ENCODE measurements at places on chromosomes 11 and 22.

DNA sequence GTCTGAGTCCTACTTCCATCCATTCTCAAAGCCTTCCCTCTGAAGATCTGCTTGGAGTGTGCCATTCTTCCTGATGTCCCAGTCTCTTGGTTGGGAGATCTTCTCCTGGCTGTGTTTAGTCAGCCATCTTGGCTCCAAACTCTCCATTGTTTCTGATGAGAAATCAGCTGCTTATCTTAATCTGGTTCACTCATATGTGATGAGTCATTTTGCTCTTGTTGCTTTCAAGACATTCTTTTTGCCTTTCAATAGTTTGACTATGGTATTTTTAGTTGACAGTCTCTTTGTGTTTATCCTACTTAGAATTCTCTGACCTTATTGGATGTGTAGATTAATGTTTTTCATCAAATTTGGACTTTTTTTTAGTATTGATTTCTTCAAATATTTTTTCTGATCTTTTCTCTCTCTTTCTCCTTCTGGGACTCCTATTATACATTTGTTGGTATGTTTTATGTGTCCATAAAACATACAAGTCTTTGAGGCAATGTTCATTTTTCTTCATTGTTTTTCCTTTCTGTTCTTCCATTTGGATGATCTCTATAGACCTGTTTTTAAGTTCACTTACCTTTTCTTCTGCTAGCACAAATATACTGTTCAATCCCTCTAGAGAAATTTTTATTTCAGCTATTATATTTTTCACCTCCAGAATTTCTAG, 77.2 kb upstream of the CLPB start:
- DNase-seq: no peak

- DNase-seq: no peak
Observed at GRCh38 chr22:48883211-48883960, 944.3 kb downstream of the BRD1 start.

- DNase-seq: no peak
Observed at GRCh38 chr11:130516554-130517505, 68.4 kb downstream of the ADAMTS15 start.

DNA sequence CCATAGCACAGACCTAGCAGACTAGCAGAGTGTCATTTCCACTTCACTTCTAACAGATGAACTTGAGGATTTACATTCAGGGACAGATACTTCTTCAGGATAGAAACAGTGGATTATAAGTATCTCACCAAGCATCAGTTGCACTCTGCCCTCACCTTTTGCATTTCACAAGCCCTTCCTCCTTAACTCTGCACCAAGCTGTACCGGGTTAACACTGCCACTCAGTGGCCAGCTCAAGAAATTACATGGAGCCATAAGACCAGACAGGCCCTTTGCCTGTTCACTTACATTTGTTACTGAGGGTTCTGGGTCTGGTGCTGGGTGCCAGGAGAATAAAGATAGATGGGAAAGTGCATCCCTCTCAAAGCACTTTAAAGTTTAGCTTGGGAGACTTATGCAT, 309.8 kb downstream of the SHANK2 start:
- DNase-seq: no peak

DNA sequence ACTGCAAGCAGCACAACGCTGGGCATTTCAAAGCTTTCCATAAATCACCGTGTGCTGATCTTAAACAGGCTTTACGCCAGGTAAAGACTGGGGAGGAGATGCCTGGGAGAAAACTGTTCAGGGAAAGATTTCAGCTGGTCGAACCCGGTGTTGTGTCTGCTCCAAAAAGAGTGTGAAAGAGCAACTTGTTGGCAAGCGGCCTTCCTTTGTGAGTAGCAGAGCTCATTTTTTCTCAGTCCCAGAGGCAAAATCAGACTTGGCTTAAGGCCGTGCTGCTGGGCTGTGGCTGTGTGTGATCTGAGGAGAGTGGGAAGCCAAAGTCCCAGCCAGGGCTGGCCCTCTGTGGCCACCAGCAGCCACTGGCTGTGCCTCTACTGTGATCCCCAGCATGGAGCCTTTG, 75.7 kb upstream of the E2F8 start:
- DNase-seq: no peak

GRCh38 chr22:24920029-24920428, 26.5 kb downstream of the LHFPL7 start:
- DNase-seq: no peak

DNA sequence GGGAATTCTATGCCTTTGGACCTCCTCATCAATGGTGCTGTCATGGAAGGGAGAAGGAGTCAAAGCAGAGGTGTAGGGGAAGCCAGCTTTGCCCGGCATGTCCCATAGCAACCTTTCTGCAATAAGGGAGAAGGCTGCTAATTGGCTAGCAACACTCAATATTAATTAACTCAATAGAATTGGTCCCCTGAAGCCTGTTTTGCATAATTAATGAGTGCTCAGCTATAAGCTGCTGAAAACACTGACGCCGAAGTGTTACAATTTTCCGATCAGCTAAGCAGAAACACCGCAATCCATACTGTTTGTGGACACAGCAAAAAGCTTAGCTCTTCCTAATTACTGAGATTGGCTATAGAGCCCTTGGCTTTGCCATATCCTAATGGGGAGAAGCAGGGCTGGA, 245.0 kb downstream of the CSNK2A3 start:
- DNase-seq: no peak

- no peak for DNase-seq
Observed at GRCh38 chr22:49553076-49553475, 274.6 kb downstream of the BRD1 start.

DNA sequence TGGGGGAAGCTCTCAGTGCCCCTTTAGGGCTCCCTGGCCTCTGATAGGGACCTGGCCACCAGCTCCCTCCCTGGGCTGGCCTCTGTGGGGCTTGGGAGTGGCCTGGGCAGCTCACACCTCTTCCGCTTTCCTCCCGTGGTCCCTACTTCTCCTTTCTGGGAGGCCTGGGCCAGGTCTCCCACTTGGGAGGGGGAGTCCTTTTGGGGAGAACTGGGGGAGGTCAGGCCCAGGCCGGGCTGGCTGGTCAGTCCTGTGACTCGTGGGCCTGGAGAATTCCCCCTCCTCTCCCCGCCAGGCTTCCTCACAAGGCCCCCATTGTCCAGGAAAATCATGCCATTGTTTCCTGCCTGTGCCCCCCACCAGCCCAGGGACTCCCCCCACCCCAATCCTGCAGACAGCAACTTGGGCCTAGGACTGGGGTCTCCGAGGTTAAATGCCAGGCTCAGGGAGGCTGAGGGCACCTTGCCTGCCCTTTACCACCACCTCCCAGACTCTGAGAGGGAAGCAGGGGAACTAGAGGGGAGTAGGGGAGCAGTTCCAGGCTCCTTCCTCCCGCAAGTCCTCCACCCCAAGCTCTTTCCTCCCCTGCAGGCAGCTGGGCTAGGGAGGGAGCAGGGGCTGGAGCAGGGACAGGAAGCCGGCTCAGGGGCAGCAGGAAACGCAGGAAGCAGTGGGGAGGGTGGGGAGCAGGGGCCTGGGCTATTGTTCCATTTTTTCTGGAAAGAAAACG, 2.8 kb downstream of the MAP3K11 start:
- no peak for DNase-seq

GRCh38 chr11:114132417-114132816, 72.9 kb downstream of the ZBTB16 start:
- DNase-seq: no peak

DNA sequence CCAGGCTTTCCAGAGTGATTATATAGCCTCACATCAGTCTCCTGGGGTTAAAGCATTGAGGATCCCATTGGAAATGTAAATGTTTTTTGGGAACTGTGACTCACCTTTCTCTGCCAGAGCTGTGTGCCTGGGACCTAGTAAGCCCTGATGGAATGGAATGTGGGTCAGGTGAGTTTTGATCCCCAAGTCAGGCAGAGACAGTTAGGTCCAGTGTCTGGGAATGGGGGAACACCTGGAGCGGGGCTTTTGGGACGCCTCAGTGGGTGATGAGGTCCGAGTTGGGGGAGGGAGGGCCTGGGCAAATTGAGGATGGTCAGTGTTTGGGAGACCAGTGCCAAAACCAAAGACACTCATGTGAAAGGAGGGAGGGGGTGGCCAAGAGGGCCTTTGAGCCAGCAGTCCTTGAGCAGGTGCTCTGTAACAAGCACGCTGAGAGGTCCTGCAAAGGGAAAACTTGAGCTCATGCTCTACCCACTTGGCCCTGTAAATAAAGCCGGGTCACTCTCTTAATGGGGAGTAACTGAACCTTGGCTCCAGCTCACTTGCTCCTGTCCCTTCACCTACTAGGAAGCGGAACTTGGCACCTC, 104.7 kb downstream of the NAV2 start:
- DNase-seq: no peak

GRCh38 chr11:11022125-11022730, 164.4 kb upstream of the ZBED5 start:
- peak; percentile 44 for DNase-seq

GRCh38 chr11:9193316-9193715, 71.8 kb downstream of the DENND5A start:
- DNase-seq: no peak

DNA sequence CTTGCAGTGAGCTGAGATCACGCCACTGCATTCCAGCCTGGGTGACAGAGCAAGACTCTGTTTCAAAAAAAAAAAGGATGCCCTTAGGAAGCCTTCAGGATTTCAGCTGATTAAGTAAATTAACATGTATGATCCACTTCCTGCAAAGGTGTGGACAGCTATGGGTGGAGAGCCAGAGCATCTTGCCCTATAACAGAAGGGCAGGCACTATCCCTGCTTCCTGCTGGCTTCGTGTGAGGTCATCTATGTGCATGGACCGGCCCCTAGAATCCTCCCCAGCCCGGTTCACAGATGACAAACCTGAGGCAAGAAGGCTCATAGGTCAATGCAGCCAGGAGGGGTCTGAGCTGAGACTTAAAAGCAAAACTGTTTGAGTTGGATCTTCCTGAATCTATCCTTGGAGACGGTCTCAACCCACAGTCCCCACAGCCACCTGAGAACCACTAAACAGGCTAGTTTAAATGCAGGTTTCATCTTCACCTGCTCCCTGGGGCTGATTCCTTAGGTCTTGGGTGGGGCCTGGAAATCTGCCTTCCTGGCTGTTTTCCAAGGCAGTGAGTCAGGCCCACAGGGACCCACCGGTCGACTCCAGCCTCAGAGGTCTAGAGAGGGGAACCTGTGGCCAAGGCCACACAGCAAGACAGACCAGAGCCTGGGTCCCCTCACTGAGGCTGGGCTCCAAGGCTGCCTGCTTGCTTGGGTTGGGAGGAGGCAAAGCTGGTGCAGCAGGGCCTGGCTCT, 55.2 kb upstream of the MPEG1 start:
- DNase-seq: peak; percentile 20

- DNase-seq: no peak
Observed at GRCh38 chr11:47106798-47107411, 69.8 kb downstream of the ARFGAP2 start.

GRCh38 chr22:48705159-48705916, 1122.3 kb downstream of the BRD1 start:
- no peak for DNase-seq

DNA sequence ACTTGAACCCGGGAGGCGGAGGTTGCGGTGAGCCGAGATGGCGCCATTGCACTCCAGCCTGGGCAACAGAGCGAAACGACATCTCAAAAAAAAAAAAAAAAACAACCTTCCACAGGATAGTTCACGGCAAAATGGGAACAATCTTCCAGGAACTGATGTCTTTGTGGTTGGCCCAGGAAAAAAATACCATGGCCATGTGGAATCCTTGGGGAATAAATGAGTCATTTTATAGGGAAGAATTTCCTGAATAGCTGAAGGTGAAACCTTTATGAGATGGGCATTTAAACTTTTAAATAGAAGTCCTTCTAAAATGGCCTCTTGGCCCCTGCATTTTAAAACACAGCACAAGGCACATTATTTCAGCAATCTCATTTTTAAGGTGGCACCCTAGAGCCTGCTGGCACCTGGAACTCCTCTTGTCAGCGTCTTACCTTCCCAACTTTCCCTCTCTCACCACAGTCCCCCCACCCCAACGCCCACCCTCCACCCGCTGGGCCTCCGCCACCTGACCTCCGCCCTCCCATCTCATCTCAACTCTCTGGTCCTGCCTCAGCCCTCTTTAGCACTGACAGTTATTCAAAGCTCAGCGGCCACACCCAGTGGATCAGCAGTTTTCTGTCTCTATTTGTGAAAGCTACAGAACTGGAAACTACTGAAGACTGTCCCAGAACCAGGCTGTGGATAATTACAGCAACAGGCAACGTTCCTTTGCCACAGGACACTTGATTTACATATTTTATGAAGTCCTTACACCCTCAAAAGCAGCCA, 43.1 kb downstream of the SCGB1A1 start:
- DNase-seq: no peak

GRCh38 chr11:85945296-85945695, 90.1 kb downstream of the CCDC83 start:
- no peak for DNase-seq

DNA sequence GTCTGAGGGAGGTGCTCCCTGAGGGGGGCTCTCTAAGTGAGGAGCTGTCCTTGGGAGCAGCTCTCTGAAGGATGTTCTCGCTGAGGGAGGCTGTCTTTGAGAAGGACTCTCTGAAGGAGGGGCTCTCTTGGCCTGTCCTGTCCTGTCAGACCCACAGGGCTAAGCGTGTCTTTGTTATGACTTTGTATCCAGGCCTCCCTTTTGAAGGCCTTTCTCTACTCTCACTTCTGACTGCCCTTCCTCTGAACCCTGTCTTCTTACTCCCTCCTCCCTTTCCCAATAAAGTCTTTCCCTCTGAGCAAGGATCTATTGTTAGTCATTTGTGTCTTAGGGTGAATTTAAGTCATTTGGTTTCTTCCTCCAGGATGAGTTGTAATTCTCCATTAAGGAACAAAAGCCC, 330.1 kb upstream of the PLET1 start:
- DNase-seq: no peak

DNA sequence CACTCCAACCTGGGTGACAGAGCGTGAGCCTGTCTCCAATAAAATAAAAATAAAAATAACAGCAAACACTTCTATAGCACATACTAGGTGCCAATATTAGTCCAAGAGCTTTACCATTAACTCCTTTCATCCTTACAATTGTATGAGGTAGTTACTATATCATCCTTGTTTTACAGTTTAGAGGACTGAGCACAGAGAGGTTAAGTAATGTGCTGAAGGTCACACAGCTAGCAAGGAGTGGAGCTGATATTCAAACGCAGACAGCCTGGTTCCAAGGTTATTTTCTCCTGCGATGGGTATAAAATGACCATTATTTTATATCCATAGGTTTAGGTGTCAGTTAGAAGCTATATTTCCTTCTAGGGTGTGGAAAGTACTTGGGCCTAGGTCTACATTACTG, 80.7 kb upstream of the LMO1 start:
- DNase-seq: no peak

- peak; percentile 35 for DNase-seq
Observed at GRCh38 chr11:57358543-57358961, 20.4 kb downstream of the P2RX3 start.

- DNase-seq: no peak
Observed at GRCh38 chr11:116955949-116956348, 118.5 kb upstream of the APOA1 start.

- DNase-seq: no peak
Observed at GRCh38 chr11:132060567-132060966, 690.2 kb downstream of the NTM start.

GRCh38 chr11:76151556-76152085, 54.7 kb downstream of the WNT11 start:
- no peak for DNase-seq

DNA sequence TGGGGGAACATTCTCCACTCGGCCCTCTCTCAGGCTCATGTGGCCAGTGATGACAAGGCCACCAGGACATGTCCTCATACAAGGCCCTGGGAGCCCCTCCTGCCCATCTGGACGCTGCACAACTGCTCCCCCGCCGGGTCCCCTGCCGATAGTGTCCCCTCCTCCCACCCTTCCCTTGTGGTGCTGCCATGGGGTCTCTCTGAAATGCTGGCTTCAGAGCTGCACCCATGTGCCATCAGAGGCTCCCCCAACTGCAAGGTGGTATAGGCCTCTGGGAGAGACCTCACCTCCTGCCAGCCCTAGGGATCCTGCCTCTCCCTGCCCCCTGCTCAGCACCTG, 113.0 kb downstream of the KCNQ1OT1 start:
- no peak for DNase-seq

Data from RWPE1 (cell line).